ENCODE measurements at places on chromosomes 12 and 14.
A peak's percentile ranks its signal among the peaks of the same experiment; 100 is the strongest.

- DNase-seq, result no peak
These were observed 88.3 kb downstream of the OTOGL start for GRCh38 chr12:80187660-80188090.

DNA sequence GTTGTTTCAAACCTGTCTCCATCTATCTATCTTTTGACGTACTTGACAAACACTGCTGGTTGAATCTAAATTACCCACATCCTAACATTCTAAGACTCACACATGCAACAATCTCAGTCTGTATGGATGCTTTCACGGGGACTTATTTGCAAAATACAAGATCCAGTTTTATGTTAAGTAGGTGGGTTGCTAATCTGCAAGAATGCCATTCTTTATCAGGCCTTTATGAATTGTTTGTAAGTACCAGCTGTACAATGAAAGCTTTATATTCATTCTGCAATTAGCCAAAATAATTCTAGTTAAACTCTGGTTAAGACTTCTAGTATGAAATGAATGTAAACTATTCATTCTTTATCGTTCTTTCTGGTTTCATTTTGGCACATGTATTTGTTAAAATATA, 135.1 kb downstream of the NAV3 start:
- DNase-seq, result no peak

GRCh38 chr14:70665448-70666360, 24.0 kb downstream of the TTC9 start:
- peak; percentile 94 for DNase-seq

GRCh38 chr12:118058881-118059280, 2.1 kb downstream of the WSB2 start:
- DNase-seq, result no peak

Data from LNCaP clone FGC (cell line).